A375 (cell line): ENCODE measurements at places on chromosomes 7 and 10. TPM values are rescaled to one million over a fixed set of nuclear protein-coding genes. Genes with fewer than 3 reads are reported as not detected.

ATOH7 gene
- 0.23 and 0.90 TPM in 2 replicates for total RNA-seq

RARRES2 gene
- total RNA-seq = not detected in 2 replicates

TBX20 gene
- 2.2 and 2.9 TPM in 2 replicates for total RNA-seq

LAMB1 gene
- 375 and 395 TPM in 2 replicates for total RNA-seq

FKBP6 gene
- total RNA-seq = not detected in 2 replicates

AUTS2 gene
- total RNA-seq = 1.8 and 2.5 TPM in 2 replicates

HMX2 gene
- not detected in 2 replicates for total RNA-seq

SFTPA1 gene
- not detected in 2 replicates for total RNA-seq

SYT15B gene
- 0.04 and 0.24 TPM in 2 replicates for total RNA-seq

GRID1 gene
- 0.03 and 0.04 TPM in 2 replicates for total RNA-seq
